ENCODE measurements at places on chromosomes 7 and 10.

- no peak for DNase-seq
Observed at GRCh38 chr10:50286517-50286916, 35.2 kb upstream of the ASAH2 start.

DNA sequence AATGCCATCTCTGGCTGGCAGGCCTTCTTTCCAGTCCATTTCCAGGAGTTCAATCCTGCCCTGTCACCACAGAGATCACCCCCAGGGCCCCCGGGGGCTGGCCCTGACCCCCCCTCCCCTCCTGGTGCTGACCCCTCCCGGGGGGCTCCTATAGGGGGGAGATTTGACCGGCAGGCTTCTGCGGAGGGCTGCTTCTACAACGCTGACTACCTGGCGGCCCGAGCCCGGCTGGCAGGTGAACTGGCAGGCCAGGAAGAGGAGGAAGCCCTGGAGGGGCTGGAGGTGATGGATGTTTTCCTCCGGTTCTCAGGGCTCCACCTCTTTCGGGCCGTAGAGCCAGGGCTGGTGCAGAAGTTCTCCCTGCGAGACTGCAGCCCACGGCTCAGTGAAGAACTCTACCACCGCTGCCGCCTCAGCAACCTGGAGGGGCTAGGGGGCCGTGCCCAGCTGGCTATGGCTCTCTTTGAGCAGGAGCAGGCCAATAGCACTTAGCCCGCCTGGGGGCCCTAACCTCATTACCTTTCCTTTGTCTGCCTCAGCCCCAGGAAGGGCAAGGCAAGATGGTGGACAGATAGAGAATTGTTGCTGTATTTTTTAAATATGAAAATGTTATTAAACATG, 6.0 kb downstream of the CHPF2 start:
- no peak for DNase-seq

- no peak for DNase-seq
Observed at GRCh38 chr7:134554417-134554966, 5.6 kb downstream of the AKR1B15 start.

DNA sequence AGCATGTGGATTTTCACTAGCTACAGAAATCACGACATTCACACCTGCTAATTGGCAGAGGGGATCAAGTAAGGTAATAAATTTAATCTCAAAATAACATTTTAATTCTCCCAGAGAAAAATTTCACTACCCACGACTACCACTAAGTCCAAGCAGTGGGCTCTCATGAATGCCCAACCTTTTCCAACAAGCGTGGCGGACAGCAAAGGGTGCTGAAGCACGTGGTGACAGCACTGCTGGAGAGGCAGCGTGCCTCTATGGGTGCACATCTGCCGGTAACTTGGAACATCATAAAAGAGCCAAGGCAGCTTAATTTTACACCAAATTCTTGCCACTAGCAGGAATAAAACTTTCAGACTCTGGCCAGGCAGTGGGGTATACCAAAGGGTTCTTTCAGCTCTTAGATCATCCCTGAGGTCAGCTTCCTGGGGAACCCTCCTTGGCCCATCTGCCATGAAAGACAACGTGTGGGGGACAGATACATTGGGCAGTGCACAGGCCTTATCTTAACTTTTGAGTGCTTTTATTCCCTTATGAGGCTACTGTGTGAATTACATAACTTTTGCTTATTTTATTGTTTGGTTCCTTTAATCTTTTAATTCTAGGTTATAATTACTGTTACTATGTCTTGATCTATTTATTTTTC, 206.7 kb upstream of the KCTD7 start:
- DNase-seq: no peak

- DNase-seq: no peak
Observed at GRCh38 chr10:80988755-80989154, 451.1 kb downstream of the SH2D4B start.
